ENCODE measurements at places on chromosomes 1 and 21.
A peak's percentile ranks its signal among the peaks of the same experiment; 100 is the strongest.

DNA sequence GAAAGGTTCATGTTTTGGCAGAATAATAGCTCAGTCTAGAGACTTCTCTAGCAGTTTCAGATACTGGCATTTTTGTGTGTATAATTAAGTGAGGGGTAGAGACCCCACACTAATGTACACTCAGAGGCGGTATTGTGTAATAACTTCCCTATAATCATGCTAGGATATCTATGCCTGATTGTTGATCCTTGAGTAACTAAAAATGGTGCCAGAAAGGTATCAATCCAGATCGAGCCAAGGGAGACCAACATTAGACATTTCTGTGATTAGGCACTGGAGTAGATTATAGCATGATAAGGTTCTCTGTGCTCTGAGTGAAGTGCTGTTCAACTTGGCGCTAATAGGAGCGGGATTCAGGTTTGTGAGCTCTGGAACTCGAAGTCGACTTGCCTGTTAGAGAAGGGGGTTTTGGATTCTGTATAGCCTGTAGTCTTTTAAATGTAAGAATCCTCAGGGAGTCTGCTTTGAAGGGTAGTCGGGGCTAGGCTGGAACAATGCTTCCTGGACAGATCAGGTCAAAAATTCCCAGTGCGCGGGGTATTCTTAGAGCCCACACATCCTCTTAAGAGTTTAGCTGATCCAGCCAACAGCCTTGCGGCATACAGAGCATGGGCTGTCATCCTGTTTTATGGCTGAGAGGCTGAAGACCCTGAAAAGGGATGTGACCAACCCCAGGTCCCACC lies 24.2 kb downstream of the MAN1C1 start:
- DNase-seq, result no peak

DNA sequence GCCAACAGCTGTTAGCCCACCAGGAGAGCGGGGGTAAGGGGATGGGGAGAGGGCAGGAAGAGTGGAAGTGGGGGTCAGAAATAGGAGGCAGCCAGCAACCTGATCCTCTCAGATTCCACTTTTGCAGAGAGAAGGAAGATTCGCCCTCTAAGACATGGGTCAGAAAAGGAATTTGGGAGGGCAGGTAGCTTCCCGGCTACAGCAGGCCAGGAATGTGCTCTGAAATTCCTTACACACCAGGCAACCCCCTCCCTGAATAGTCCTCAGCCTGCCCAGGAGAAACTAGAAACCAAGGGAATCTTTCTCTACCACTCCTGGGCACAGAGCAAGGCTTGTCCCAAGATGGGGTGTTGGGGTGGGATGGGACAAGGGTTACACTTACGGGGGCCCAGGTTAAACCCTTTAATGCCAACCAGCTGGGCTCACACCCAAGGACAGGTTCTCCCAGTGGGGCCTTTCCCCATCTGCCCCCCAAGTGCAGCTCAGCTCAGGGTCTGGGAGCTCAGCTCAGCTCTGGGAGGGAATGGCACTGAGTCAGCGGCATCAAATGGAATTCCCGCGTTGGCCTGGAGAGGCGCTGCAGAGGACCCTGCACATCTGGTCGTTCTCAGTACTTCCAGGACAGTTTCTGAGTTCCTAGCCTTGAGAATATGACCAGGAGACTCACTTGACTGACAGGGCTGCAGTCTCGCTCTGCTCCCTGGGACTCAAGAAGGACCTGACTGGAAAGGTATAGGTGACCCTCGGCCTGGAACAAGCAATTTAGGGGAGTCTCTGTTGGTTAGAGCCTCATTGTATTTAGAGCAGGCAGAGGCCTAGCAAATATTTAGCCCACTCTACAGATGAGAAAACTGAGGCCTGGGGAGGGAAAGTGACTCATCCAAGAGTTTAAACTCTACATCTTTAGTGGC lies 761 bp downstream of the TNNT2 start:
- no peak for DNase-seq

DNA sequence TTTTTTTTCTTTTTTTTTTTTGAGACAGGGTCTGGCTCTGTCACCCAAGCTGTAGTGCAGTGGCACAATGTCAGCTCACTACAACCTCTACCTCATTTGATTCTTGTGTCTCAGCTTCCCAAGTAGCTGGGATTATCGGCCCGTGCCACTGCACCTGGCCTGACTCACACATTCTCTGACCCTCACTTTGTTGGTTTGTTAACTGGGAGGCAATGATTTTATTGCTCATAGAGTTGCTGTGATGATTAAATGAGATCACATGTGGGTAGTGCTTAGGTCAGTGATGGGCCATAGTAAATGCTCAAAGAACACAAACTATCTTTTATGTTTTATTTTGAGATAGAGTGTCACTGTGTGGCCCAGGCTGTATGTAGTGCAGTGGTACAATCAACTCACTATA lies 47.3 kb upstream of the SSBP3 start:
- DNase-seq, result no peak

- DNase-seq, result no peak
Measured at GRCh38 chr21:34730194-34730593, 61.4 kb downstream of the CLIC6 start.

DNA sequence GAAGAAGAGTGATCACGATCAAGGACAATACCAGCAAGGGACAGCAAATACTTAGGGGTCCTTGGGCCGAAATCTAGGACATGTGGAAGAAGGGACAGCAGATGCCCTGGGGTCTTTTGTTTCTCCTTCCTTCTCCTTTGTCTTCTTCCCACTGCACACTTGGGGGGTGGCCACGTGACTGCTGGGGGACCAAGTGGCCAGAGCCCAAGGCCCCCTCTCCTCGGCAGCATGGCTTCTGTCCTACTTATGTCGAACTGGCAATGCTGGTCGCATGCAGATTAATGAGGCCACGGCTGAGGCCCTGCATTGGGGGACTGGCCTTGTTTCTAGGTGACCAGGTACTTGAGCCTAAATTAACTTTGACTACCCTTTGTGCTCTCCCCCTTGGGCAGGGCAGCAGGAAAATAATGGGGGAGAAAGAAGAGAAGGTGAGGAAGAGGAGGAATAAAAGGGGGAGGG lies 83.0 kb downstream of the GRIK3 start:
- no peak for DNase-seq

DNA sequence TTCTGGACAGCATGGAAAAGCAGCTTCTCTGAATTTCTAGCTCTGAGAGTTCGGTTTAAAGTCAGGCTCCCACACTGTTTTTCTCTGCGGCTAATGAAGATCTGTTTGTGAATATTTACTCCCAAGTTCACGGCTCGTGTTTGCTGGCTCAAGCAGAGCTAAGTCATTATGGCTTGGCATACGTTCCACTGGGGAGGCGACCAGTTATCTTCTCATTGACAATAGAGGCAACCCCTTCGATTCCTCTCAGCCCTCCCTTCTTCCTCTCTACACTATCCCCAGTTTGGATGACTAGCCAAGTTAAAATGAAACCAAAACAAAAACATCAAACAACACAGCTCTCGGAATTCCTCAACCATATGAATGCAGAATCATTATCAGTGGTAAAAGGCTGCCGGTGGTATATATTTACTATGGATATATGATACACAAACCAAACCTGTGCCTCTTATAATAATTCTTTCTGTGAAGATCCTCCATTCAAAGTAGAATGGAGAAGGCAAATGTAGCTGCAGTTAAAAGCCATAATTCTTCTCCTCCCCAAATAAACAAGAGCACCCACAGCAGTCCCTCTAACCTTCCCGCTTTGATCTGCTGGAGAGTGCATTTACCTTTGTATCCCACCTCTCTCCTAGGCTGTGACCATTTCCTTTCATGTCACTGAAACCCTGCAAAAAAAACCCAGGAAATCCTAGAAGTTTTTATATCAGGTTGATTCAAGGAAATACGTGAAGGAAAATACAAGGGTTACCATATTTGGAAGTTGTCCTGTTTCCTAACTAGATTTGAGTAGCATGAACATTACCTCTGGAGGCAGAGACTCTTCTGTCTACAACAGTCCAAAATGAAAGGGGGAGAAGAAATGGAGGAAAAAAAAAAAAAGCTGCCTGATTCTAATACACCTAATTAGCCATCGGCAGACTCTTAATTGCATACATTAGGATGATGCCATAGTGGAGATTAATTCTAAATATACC lies 108.3 kb upstream of the USH2A start:
- no peak for DNase-seq

DNA sequence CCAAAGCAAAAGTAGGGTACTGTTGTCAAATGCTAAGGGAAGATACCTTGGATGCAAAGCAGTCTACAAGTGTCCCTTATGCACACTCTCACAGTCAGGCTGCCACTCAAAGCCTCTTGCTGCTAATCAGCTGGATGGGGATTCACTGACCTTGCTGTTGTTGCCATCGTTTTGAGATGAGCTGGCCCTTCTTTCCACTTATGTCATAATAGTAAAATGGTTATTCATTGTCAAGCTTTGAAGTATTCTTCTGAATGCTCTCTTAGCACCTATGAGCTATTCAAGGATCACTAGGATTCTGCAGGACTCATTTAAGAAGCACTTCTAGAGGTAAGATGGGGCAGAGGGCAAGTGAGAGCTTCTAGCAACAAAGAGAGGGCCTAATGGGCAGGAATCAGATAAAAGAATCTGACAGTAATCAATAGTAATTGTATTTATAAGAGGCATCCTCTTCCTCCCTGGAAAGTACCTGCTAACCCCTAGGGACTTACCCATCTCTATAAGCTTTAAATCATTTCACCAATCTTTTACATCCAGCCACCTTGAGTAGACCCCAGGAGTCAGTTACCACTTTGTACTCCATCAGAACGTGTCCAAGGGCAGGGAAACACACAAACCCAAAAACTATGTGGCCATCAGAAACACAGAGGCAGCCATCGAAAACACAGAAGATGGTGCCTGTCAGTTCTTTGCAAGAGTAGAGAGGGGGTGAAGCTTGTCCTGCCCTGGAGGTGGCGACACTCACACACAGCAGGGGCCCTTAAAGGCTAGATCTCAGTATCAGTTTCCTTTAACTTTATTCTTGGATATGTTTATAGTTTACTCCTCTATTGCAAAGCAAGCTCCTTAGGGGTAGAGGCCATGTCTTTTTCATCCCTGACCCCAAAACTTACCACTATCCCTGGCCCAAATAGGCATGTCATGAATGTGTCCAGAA lies 103.7 kb upstream of the NFIA start:
- no peak for DNase-seq

DNA sequence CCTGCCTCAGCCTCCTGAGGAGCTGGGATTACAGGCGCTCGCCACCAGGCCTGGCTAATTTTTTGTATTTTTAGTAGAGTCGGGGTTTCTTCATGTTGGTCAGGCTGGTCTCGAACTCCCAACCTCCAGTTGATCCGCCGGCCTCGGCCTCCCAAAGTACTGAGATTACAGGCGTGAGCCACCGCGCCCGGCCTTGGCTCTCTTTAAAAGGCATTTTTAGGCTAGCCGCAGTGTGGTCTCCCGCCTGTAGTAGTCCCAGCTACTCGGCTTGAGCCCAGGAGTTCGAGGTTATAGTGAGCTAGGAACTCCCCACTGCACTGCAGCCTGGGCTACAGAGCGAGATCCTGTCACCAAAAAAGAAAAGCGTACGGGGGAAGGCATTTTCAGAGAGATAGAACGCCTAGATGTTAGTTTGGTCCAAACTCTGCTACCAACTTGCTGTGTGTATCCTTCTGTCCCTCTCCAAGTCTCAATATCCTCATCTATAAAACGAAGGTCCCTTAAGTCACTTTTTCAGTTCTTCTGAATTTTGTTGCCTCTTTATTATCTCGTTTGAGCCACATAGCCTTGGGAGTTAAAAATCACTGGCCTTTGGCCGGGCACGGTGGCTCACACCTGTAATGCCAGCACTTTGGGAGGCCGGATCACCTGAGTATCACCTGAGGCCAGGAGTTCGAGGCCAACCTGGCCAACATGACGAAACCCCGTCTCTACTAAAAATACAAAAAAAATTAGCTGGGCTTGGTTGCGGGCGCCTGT lies 734 bp downstream of the MED18 start:
- DNase-seq, result peak; percentile 21

DNA sequence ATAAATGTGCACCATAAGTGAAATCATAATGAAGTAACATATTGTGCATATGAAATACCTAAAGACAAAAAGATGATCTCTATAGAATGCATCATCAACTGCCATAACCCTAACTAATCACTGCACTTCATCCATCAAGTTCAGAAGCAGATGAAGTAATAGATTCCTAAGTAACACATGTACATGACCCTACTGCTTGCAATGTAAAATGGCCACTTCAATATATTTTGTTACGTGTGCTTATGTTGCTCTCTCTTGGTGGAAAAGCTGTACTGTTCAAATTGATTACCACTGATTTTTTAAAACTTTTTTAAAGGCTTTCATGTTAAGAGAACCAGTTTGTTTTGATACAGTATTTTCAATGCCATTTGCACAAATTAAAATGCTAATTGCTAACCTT lies 141.8 kb downstream of the TTLL7 start:
- no peak for DNase-seq

- DNase-seq, result no peak
Measured at GRCh38 chr1:43538969-43539368, 8.3 kb downstream of the PTPRF start.

DNA sequence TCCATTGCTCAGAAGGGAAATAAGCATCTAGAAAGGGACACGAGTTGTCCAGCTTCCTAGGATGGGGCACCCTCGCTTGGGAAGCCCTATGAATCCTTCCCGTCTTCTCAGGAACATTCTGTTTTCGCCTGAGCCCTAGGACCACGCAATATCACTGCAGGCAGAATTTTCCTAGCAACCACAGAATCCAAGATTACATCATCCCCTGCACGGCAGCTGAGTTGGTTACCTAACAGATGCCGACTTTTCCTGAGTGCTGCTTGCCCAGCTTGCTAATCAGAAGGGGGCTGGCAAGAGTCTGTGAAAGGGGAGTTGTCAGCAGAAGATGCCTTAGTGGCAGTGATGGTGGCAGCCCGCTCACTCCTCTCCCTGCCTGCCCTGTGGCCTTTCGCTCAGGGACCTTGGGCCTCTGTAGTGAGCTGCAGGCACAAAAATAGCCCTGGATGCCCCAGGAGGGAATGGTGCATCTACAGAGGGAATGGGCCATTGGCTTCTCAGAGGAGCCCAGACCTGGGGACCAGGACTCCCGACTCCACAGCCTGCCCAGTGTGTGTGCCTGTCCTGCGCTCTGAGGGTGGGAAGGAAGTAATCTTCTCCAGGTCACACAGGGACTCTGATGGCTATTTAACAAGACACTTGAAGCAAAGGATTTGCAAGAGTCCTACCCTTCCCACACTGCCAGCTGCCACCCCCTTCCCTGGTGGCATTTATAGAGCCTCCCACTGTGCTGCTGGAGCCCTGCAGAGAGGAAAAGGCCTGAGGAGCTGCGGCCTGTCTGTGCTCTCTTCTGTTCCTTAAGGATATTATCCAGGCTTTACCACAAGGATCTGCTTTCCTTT lies 28.9 kb upstream of the CLSTN1 start:
- DNase-seq, result no peak

DNA sequence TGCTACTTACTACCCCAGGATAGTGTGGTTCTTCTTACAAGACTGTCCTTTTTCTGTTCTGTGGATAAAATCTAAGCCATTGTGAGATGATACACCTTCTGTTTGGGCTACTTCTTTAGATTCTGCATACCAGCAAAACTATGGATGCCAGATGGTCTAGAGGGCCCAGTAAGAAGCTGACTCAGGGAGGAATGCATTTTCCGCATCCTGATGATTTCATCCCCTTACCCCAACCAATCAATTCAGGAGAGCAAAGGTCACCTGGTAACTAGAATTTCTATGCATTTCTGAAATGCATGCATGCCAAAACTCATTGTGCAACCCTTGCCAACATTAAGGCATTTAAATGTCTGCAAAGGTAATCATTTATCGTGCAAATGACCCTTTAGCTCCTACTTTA lies 285.7 kb upstream of the ZP4 start:
- no peak for DNase-seq

- DNase-seq, result no peak
Measured at GRCh38 chr1:11799896-11800295, 5.9 kb downstream of the MTHFR start.

All from activated CD4-positive, alpha-beta T cell treated with anti-CD3 and anti-CD28 coated beads, Interleukin-2, amount 50 U/mL, for 24 hours (primary cell).